Kidney capillary endothelial cell (primary cell): ENCODE measurements at places on chromosomes 2 and 18.

- peak; percentile 11 for DNase-seq
Observed at GRCh38 chr2:198657512-198658121, 800.1 kb downstream of the SATB2 start.

DNA sequence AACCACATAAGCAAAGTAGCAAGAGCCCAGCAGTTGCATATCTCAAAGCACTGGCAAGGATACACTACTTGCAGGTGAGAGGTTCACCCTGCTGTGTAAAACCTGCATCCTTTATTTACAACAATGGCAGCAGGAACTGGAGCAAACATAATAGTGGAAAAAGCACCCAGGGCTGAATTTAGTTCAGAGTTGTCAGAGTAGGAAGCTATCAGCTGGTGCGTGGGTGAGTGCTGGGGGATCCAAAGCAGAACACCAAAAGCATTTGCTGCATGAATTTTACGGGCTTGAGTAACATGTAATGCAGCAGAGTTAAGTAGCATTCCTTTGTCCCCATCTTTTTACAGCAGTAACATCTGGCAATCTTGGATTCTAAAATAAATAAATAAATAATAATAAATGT lies 73.5 kb upstream of the SRD5A2 start:
- no peak for DNase-seq

DNA sequence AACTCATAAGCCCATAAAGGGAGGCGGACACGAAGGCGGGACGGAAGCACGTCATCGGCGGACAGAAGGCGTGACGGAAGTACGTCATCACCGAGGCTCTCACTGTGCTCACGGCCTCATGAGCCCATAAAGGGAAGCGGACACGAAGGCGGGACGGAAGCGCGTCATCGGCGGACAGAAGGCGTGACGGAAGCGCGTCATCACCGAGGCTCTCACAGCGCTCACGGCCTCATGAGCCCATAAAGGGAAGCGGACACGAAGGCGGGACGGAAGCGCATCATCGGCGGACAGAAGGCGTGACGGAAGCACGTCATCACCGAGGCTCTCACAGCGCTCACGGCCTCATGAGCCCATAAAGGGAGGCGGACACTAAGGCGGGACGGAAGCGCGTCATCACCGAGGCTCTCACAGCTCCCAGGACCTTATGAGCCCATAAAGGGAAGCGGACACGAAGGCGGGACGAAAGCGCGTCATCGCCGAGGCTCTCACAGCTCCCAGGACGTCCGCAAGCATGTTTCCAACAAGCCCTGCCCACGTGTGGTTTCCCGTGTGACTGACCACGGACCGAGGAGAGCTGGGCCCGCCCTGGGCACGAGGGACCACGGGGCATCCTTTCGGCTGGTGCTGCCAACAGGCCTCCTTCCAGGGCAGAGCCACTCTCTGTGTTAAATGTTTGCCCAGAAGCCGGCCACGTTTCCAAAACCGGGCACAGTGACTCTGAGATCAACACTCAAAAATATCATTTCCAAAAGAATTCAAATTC lies 182.7 kb upstream of the SALL3 start:
- DNase-seq, result no peak

GRCh38 chr2:140842110-140842509 lies 1288.7 kb downstream of the LRP1B start:
- DNase-seq, result no peak

GRCh38 chr2:140539242-140539875 lies 1591.5 kb downstream of the LRP1B start:
- no peak for DNase-seq

- DNase-seq, result no peak
Observed at GRCh38 chr2:42077343-42077742, 29.5 kb downstream of the PKDCC start.

GRCh38 chr2:200309296-200310049 lies 3.0 kb downstream of the SPATS2L start:
- no peak for DNase-seq

DNA sequence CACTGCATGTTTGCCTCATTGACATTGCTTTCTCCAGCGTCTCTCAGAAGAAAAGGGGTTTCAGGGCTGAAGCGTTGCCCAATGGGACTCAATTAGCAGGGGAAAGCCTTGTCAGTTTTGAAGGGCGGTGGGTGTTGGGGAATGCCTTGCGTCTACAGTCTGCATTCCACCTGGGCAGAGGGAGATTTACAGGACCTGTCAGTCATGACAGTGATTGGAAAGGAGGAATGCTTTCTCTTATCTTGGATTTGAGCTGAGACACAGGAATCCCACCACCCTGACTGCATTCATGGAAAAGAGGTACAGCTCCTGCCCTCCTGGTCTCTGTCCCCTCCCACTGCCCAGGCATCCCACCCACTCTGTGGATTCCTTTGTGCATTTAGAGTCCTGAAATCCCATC lies 123.9 kb downstream of the ACKR3 start:
- no peak for DNase-seq

- DNase-seq, result no peak
Observed at GRCh38 chr2:37629529-37629928, 41.9 kb downstream of the CDC42EP3 start.

DNA sequence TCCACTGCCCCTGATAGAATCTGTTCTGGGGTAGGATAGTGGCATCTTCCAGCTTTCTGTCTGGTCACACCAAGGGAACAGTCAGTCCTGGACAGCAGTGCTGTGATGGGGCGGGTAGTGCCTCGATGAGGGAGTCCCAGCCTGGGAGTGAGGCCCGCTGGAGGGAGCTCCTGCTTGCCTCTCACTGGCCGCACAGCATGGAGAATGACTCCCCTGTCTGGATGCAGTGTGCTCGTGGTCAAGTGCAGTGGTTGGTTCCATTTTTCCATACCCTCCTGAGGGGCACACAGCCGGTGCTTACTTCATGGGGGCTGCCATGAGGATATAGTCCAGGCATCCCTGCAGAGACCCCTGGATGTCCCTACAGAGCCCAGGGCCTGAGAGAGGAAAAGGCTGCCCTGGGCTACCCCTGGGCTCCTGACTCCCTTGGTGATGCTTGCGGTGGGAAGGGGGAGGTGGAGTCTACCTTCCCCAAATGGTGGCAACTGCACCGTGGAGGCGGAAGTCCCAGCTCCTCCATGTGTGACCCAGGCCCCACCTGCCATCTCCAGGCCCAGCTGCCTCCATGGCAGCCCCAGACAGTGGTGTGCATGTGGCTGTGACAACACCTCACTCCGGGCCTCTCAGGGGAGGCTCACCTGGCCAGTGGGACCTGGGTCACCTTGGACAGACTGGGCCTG lies 212.5 kb downstream of the GLI2 start:
- no peak for DNase-seq

DNA sequence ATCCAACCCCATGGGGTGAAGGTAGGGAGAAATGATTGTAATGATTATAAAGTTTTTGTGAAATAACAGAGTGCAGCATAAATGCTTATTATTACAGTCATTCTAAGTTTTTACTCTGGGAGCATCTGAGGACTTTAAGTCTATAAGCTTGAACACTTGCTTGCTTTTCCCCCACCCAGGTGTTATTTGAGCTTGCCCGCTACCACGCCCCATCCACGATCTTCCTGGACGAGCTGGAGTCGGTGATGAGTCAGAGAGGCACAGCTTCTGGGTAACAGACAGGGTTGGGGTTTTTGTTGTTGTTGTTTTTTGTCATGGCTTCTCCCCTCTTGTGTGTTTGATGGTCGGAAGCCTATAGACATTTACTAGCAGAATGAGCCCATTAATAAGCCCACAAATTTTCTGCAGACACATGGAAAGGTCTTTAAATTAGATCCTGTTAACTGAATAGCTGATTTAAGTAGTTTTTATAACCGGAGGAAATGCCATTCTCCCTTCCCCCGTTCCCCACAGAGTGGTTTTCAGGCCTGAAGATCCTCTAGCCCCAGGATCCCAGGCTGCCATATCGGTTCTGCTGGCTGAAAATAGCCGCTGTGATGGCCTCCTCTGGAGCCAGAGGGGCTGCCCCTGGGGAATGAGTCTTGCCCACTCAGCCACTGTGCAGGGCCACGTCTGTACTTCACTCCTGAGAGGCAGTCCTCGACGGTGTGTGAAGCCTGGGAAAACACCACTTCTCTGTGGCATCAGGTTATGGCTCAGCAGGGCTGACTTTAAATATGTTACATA lies 39.9 kb upstream of the ELOA2 start:
- no peak for DNase-seq

GRCh38 chr2:164560181-164560792 lies 61.0 kb downstream of the GRB14 start:
- DNase-seq, result peak; percentile 32

GRCh38 chr2:146228020-146228393 lies 1616.8 kb upstream of the ACVR2A start:
- no peak for DNase-seq

DNA sequence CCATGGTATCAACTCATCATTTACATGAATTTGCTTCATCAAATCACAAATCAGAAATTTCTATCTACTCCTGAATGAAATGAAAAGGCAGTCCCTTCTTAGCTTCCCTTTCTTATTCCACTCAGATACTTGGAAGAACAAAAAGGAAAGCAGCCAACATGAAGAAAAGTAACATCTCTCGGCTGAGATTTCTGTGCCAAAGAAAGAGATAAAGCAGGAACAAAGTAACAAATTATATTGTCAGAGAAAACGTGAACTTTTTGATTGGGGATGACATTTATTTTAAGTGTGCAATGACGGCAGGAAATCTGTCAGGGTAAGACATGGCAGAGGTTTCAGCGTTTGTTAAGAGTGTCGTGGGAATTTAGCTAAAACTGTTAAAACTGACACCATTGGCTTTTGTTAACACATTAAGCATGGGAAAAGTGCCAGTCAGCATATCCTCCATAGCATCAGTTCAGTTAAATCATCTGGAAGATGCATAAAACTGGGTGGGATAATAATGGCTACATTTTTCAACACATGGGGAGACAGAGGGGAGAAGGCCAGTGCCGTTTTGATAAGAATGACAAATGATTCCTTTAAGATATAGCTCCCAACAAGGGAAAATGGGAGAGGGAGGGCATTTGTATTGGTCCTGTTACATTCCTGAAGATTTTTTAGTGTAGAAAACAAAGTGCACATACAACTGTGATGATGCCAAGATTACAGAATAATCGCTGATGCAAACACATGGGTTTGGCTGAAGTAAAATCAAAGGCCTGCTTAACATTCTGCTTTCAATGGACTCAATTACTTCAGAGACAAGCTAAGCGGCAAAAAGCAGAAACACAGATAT lies 211.6 kb downstream of the ZNF521 start:
- no peak for DNase-seq

GRCh38 chr2:126662621-126663020 lies 6.7 kb downstream of the GYPC start:
- DNase-seq, result peak; percentile 50

- peak; percentile 75 for DNase-seq
Observed at GRCh38 chr2:45944074-45944473, 292.6 kb downstream of the PRKCE start.

DNA sequence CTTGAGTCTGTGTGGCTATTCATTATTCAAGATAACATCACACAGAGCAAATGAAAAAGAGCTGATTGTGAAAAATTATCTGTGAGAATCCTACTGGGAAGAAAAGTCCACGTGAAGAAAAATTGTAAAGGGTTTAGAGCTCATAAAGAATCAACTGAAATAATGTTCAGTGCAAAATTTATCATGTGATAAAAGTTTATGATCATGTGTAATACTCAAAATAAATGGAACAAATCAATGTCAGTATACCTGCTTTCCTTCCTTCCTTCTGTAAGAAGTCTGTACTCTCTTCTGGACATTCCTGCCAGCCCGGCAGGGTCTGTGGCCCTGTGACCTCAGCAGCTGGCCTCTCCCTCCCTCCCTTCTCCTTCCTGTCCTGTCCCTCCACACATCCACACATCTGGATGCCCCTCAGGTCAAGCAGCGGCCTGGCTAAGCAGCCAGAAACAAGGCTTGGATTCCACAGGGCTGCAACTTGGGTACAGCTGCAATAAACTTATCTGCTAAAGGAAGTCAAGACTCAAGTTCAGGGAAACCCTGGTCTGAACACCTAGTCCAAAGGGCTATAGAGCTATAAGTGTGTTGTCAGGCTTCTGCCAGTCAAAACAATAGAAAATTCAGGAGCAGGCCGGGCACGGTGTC lies 172.1 kb downstream of the MREG start:
- DNase-seq, result no peak

DNA sequence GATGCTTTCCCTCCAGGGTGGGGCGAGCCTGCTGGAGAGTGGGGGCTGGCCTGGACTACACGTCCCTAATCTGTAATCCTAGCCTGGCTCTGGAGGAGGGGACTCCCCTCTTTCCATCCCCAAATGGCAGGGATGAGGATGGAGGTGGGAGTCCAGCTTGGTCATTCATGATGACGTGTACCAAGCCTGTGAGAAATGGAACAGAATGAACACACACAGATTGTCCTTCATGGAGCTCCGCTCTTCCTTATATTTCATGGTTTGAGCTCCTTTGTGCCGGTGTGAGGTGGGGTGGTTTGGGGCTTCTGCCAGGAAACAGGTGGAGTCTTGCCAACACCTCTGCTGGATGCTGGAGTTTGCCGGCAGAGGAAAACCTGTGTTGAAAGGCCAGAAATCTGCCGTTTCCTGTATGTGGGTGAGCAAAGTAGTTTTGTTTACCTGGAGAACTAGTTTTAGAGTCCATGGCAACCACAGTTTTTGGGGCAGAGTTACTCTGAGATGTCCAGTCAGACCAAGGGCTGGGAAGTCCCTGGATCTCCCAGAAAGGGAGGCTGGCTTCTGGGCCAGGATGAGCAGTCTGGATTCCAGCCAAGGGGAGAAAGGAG lies 417.6 kb upstream of the MEX3C start:
- no peak for DNase-seq

DNA sequence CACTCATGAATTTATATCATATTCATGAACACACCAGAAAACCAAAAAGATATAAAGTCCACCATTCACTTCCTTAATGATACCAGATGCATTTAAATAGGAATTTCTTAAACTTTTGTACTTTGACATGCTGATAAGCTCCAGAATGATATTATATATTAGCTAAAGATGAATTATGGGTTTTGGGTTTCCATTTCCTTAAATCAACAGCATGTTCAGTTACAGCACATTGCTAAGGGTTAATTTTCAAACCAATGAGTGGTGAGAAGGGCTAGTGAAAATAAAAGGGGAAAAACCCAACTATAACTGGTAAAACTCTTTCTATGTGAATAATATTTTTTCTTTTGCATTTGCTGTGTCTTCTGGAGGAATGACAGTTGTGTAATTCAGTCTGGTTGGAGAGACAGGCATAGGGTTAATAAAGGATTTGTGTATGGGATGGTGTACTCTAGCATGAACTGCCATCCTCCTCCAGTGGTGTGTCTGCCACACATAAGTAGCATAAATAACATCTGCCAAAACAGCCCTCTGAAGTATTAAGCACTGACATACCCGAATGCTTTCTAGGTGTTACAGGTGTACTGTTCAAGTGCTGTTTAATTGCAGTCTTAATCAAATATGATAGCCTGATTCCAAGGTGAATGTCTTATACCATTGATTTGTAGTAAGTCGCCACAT lies 19.3 kb upstream of the CPS1 start:
- no peak for DNase-seq
